ENCODE measurements at places on chromosomes 2 and 18. TPM values are rescaled to one million over a fixed set of nuclear protein-coding genes. Genes with fewer than 3 reads are reported as not detected.

FRZB gene
- 13.0 TPM for total RNA-seq

ZEB2 gene
- 111 TPM for total RNA-seq

ANKRD30B gene
- not detected for total RNA-seq

GRCh38 chr2:36079793-36080192 lies 275.8 kb upstream of the CRIM1 start:
- no peak overlapping the region for H3K27ac ChIP-seq
- no peaks in the 10 kb centered on the region for H3K36me3 ChIP-seq
- H3K4me3 ChIP-seq, result no peak overlapping the region
- no peak for DNase-seq
- peaks cover 7% of the 10 kb centered on the region for H3K27me3 ChIP-seq

DNA sequence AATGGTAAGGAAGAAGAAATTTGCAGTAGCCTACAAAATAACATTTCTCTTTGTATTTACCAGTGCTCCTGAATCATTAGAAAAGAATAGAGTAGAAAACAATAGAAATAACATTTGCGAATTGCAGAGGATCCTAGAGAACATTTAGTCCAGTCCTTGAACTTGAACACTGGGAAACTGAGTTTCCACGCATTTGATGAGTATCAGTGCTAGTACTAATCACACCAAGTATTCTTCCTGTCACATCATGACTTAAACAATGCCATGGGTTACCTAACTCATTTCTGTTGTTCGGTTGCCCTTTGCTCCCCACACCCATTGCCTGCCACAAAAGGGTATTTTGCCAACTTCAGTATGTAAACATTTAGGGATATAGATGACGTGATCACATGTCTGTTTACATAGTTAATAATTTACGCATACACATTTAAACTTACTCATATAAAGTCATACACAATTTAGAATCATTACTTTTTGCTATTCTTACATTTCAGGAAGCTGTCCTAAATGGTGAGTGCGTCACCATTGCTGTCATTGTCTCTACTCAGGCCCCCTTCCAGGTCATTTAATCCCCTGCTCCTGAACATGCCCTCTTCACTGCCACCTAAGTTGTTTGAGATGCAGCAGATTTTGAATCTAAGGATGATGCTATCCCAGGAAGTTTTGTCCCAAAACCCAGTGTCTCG lies 42.3 kb downstream of the CRIM1 start:
- H3K4me3 ChIP-seq, result no peak overlapping the region
- H3K27me3 ChIP-seq, result no peaks in the 10 kb centered on the region
- no peaks in the 10 kb centered on the region for H3K36me3 ChIP-seq
- DNase-seq, result no peak
- H3K27ac ChIP-seq, result no peak overlapping the region

GRCh38 chr2:74228772-74229171 lies 30.4 kb downstream of the MTHFD2 start:
- H3K4me3 ChIP-seq, result no peak overlapping the region
- peaks cover 7% of the 10 kb centered on the region for H3K4me1 ChIP-seq
- no peaks in the 10 kb centered on the region for H3K36me3 ChIP-seq
- H3K27ac ChIP-seq, result no peak overlapping the region
- DNase-seq, result no peak
- no peaks in the 10 kb centered on the region for H3K27me3 ChIP-seq

KHK gene
- 3.3 TPM for total RNA-seq

DNA sequence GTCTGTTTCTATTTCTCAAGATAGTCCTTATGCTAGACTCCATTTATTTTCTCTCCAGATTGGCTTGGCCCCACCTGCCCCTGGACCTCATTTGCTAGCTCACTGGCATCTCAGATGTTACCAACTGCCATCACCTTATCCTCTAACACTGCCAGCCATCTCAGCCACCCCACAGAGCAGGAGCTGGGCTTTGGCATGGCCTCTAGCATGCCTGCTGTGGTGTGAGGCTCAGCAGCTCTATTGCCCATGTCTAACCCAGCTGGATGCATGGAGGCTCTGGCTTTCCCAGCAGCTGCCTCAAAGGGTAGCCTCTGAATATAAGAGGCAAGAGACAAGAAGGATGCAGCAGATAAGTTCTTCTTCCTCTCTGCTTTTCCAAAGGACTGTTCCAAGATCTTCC lies 373.4 kb downstream of the TNS1 start:
- H3K27ac ChIP-seq, result no peak overlapping the region
- H3K36me3 ChIP-seq, result no peaks in the 10 kb centered on the region
- peaks cover 28% of the 10 kb centered on the region for H3K4me1 ChIP-seq

DNA sequence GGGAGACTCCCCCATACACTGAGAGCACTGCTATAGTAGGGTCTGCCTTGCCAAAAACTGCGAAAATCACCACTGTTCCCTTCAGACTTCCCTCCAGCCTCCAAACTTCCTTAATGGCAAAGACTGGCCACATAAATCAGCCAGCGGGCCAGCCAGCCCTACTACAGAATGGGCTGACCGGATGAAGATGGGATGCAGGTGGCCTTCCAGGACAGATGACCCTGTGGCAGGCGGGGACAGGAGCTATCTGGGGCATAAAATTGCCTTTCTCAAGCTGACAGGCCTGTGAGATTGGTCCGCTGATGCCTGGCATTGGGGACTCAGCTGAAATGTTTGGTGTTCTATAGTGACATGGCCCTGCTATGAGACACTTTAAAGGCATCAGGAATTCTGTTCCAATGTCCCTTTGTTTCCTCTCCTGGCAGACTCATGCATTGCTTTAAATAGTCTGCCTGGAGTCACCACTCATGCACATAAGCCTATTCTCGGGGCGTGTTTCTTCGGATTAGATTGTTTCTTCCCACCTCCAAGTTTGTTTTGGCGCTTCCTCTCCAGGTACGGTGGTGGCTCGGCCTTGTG lies 135.9 kb downstream of the ALPK2 start:
- peaks cover 50% of the 10 kb centered on the region for H3K27me3 ChIP-seq
- H3K4me1 ChIP-seq, result peaks cover 27% of the 10 kb centered on the region
- peak overlapping the region; percentile 7 for H3K27ac ChIP-seq
- DNase-seq, result no peak
- no peaks in the 10 kb centered on the region for H3K36me3 ChIP-seq

BMP10 gene
- not detected for total RNA-seq

Data from mesothelial cell of epicardium (in vitro differentiated cells).